NCI-H1417 treated with DMSO at 0.1 percent for 48 hours (cell line): ENCODE measurements at places on chromosomes 11 and 22.

DNA sequence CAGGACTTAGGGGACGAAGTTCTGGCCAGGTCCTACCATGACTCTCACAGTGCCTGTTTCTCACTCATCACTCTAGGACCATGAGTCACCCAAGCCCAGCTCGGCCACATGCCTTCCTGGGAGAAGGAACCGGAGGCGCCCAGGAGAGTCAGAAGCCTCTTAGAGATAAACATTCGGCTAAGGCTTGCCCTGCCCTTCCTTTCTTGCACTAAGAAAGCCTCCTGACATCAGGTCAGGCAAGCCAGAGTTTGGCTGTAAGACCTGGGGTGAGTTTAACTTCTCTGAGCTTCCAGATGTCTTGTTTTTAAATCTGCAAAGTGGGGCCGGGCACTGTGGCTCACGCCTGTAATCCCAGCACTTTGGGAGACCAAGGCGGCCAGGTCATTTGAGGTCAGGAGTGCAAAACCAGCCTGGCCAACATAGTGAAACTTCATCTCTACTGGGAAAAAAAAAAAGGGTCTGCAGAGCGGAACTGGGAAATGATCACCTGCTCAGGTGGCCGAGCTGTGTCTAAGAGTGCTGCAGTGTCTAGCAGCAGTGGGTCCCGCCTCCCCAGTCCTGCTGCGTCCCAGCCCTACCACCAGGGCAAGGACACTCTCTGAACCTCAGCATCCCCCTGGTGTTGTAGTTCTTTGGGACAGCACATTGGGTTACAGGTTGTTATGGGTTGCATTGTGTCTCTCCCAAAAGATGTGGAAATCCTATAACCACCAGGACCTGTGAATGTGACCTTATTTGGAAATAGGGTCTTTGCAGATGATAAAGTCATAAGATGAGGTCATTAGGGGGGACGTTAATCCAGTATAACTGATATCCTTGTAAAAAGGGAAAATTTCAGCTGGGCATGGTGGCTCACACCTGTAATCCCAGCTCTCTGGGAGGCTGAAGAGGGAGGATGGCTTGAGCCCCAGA is 1.8 kb upstream of the CARS1 start:
- DNase-seq, result no peak

- no peak for DNase-seq
Measured at GRCh38 chr22:33688903-33689302, 231.4 kb downstream of the LARGE1 start.

GRCh38 chr11:84236436-84236835 is 950.3 kb upstream of the CCDC90B start:
- DNase-seq, result no peak

DNA sequence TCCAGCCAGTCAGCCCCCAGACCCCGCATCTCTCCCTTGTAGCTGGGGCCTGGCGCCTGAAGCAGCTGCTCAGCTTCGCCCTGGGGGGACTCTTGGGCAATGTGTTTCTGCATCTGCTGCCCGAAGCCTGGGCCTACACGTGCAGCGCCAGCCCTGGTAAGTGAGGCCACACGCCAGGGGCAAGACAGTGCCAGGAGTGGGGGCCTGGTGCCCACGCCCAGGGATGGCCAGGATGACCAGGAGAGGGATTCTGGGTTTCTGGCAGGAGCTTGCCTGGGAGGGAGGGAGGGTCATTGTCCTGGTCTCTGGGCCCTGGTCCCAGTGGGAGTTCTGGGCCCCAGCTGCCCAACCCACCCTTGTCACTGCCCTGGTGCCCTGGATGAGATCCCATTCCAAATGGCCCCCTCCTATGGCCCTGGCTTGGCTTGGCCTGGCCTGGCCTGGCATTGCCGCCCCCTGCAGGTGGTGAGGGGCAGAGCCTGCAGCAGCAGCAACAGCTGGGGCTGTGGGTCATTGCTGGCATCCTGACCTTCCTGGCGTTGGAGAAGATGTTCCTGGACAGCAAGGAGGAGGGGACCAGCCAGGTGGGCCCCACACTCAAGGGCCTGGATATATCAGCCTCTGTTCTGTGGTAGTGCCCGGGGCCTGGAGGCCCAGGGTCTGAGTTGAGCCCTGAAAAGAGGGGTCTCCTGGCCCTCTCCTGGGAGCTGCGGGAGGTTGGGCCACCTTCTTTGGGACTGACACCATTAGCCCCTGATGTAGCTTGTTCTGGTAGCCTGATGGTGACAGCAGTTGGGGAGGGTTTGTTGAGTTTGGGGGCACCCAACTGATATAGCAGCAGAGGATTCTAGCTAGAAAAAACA is 3.7 kb downstream of the SLC39A13 start:
- DNase-seq, result no peak

- no peak for DNase-seq
Measured at GRCh38 chr22:42947211-42947990, 67.5 kb downstream of the PACSIN2 start.
